ENCODE measurements at places on chromosomes 7 and 10.
A peak's percentile ranks its signal among the peaks of the same experiment; 100 is the strongest.

GRCh38 chr10:30227481-30227880 is 121.6 kb downstream of the MTPAP start:
- DNase-seq = no peak

- no peak for DNase-seq
Observed at GRCh38 chr7:47454069-47454973, 127.6 kb downstream of the TNS3 start.

- no peak for DNase-seq
Observed at GRCh38 chr7:121517591-121517990, 121.5 kb upstream of the FAM3C start.

GRCh38 chr7:149284850-149285585 is 23.0 kb downstream of the ZNF783 start:
- DNase-seq = peak; percentile 99

- no peak for DNase-seq
Observed at GRCh38 chr7:69883399-69883891, 285.2 kb downstream of the AUTS2 start.

- DNase-seq = no peak
Observed at GRCh38 chr10:131579251-131580071, 267.9 kb upstream of the TCERG1L start.

- DNase-seq = no peak
Observed at GRCh38 chr7:68707958-68708357, 890.3 kb upstream of the AUTS2 start.

DNA sequence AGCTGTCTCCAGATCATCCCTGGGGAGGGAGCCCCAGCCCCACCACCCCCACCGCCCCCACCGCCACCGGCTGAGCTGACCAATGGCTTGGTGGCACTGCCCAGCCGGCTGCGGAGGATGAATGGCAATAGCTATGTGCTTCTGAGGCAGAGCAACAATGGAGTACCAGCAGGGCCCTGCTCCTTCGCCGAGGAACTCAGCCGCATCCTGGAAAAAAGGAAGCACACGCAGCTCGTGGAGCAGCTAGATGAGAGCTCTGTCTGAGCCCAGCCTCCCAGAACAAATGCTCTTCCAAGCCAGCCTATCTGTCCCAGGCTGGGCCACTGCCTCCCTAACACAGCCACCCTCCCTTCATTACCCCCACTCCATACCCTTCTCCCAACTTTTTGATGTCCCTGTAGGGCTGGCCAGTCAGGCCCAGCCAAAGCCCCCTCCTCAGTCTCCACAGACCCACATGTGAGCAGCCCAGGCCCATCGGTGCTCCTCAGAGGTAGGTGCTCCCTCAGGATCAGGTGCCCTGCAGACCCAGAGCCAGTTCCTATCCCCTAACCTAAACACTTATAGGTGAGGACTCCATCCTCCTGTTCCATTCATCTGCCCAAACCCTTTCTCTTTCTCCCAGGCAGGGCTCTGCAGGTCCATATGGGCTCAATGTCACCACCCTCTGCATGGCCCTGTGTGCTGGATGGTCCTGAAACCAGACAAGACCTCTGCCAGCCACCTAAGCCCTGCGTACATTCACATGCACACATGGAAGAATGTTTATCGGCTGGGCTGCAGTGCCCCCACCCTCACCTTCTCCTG is 3.2 kb downstream of the MRPL43 start:
- no peak for DNase-seq

DNA sequence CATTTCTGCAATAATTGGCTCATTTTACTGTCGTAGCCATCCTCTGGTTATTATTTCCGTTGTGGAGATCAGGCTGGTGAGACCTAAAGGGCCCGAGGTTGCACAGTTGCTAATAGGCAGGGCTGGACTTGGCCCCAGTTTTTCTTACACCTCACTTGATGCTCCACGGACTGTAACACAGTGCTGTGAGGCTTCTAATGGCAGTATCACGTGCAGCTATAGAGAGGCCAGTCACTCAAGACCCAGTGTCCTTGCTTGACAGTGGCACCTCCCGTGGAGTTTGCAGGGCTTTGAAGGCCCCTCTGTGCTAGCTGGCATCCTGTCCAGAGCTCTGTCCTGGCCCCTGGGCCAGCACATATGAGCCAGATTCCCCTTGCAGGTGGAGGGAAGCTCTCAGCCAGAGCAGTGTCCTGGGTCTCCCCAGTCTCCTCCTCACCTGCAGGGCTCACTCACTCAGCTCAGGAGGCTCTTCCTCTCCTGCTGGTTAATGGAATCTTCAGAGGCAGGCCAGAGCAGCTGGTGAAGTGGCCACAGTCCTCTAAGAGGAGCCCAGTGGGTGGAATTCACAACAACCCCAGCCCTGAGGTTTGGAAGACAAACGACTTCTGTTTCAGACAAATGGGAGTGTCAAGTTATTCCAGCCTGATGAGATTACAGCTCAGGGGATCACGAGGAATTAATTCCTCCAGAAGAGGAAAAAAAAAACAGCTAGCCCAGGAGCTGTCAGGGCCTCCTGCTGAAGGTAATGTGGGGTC is 114.2 kb upstream of the FAM180A start:
- DNase-seq = no peak

DNA sequence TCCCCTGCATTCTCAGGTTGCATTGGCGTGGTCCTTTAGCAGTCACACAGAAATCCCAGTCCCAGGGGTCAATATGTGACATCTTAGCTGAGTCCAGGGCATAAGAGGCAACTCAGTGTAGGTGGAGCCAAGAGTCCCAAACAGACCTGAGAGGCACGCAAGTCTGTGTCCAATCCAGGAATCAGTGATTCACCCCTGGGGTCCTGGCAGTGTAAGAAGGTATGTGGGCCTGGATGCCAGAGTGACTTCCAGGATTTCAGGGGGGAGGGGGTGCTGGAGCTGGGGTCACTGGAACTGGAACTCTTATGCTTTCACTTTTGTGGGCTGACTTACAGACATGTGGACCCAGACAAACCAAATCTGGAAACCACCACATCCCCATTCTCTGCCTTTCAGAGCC is 26.8 kb downstream of the FRMPD2 start:
- no peak for DNase-seq

GRCh38 chr10:80405626-80406025 is 2.7 kb upstream of the PRXL2A start:
- peak; percentile 40 for DNase-seq

DNA sequence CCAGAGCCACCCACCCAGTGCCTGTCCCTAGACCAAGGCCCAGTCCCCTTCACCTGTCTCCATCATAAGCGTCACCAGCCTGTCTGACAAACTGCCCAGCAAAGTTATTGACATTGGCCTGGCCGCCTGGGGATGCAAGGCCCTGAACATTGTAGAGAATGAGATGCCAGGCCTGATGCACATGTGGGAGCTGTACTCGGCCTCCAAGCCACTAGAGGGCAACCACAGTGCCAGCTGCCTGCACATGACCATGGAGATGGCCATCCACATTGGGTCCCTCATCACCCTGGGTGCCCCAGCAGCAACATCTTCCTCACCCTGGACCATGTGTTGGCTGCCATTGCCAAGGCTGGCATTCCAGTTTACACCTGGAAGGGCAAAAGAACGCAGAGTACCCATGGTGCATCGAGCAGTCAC is 63.7 kb upstream of the ANTXRL start:
- DNase-seq = no peak
